ENCODE measurements at places on chromosomes 7 and 10. TPM values are rescaled to one million over a fixed set of nuclear protein-coding genes. Genes with fewer than 3 reads are reported as not detected.

WDR91 gene
- 3.8 TPM for total RNA-seq

TMEM130 gene
- total RNA-seq, result not detected

MINPP1 gene
- total RNA-seq, result 5.2 TPM

DNA sequence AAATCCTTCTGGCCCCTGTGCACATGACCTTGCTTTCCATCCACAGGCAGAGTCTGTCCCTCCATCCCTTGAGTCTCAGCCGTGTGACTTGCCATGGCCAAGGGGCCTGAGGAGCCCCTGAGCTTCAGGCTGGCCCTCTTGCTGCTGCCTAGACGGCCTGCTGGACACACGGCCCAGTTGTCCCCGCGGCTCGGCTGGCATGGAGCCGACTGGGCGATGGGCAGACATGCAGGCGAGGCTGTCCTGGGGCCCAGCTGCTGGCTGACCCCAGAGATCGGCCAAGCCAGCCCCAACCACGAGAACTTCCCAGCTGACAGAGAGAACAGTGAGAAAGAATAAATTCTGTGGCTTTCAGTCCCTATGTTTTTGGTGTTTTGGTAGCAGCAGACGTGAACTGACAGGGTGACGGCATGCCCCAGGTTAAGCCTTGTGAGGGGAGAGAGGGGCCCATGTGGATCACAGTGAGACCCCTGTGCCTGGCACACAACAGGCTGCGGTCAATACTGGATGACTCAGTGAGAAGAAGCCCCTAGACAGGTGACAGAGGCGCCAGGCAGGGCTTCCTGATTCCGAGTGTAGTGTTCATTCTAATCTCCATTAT, 11.7 kb downstream of the PRKAG2 start:
- peak; percentile 70 for DNase-seq

- DNase-seq, result no peak
These were observed 5.8 kb upstream of the MMP21 start for GRCh38 chr10:125781374-125781773.

DNA sequence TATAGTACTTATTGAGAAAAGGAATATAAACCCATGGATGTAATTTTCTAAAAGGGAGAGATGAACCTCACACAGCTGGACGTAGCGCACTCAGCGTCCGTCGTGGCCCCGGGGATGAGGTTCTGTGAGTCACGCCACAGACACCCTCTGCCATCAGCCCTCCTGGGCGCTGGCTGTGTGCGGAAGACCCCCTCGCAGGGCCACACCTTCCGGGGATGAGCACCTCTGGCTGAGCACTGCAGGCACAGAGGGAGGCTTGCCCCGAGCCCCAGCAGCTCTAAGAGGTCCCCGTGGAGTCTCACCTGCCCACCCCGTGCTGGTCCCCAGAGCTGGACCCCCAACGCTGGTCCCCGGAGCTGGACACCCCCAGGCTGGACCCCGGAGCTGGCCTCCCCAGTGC, 215.8 kb downstream of the PTPRN2 start:
- DNase-seq, result no peak

DNA sequence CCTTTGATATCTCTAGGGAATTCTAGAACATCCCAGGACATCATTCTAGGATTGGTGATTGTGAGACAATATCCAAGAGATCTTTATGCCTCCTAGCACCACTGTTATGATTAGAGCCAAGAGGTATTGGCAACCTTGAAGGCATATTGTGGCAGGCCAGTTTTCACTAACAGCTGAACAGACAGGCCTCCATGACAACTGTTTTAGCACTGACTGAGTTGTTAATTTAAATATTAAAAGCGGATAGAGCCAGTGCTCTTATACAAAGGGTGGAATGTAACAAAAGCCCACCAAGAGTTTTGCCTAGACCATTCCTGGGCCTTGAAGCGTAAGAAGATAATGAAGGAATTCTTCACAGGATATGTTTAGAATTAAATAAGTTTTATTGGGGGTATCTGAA, 131.9 kb downstream of the DGKB start:
- no peak for DNase-seq

DNA sequence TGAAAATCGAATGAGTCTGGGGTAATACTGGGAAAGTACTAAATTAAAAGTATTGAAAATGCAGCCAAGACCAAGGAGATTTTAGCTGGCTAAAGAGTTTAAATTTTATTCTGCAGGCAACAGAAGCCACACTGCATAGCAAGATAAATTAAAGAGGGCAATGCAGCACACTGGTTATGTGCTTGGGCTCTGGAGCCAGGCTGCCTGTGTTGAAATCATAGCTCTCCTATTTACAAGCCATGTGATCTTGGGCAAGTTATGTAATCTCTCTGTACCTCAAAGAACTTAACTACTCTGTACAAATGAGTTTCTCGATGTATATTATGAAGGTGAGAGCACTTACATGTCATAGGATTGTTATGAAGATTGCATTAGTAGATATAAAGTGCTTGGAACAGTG, 9.9 kb downstream of the SLC25A13 start:
- peak; percentile 72 for DNase-seq

GRCh38 chr7:128389618-128390329, 20.0 kb downstream of the IMPDH1 start:
- DNase-seq, result no peak

Measured in Right ventricle myocardium inferior (tissue), 1 donor.